ENCODE measurements at places on chromosomes 13 and 19.

DNA sequence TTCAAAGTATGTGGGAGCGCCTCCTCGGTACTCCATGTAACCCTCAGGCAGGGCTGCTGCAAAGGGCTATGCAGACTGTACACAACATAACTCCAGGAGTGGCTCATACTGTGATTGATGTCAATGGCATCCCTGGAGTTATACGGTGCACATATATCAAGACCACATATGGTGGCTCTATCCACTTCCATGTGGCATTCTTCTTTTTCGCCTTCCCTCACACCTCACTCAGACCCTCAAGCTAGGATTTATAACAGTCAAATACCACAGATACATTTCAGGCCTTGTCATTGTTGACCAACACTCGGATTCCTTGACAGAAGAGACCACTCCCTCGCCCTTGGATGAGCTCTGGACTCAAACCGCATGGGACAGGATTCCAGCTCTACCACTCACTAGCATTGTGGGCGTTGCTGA is 11.3 kb upstream of the UBL3 start:
- DNase-seq: no peak

GRCh38 chr19:15381864-15382263 is 2.3 kb upstream of the AKAP8 start:
- DNase-seq: no peak

DNA sequence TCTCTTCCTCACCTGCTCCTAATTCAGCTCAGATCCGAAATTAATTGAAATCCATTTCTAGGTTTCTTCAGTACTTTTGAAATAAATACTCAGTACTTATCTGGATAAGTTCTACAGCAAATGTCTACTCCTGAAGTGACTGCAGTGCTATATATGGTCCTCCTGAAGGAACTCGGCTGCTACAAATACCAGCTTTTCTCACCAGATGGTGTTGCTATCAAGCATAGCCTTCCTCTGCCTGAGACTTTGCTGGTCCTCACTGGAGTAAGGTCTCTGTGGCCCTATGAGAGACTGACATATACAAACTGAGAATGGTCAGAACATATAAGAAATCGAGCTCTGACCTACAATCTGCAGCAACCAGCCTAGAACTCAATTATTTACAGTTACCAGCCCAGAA is 161.6 kb downstream of the NDFIP2 start:
- DNase-seq: no peak

DNA sequence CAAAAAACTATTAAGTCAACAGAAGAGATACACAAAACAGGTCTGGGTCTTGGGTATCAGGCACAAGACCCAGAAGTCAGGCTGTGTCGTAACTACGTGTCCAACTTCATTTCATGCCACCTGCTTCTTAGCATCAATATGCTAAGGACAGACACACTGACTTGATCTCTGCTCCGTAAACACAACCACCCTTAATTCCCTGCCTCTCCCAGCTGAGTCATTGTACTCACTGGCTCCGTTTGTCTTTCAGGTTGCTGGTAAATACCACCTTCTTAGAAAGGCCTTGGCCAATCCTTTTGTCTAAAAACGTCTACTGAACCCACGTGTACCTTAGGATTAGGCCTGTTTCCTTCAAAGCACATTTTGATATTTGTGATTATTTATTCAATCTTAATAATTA is 726.2 kb downstream of the PCDH9 start:
- no peak for DNase-seq

DNA sequence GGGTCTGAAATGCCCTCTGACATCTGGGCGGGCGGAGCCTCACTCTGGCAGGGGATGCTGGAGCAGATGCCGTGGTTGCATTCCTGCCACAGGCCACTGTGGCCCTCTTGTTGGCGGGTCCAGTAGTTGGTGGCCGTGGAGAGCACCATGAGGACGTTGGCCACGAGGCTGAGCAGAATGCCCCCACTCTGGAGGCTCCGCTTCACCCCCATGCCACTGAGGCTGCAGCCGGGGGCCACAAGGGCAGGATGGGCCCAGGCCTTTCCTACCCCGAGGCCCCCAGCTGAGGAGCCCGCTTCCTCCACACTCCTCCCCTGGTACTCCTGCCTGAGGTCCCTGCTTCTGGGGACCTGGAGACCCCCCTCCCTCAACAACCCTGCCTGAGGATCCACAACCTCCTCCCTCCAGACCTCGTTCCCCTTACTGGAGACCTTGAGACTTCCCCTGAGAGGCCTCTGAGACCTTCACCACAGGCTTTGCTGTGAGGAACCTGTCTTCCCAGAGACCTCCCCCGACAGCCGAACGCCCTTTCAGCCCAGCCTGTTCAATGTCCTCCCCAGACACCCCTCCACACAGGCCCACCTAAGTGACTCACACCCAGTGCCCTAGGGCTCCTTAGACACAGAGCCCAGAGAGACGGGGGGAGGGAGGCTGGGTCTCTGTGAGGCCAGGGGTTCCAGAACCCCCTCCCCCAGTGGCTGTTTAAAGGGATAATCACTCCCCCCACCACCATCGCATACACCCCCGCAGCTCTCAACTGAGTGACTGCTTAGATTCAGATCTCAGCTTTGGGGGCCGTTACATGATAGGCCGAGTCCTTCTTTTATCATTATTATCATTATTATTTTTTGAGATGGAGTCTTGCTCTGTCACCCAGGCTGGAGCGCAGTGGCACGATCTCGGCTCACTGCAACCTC is at the start of gene CLDND2:
Gene CLDND2 (minus strand): TSS at position 638 of the 917 bp plus-strand sequence. CDS start 426 bp downstream, at position 212.
- DNase-seq: no peak

- DNase-seq: peak; percentile 52
These were observed 9.3 kb downstream of the EPHX3 start for GRCh38 chr19:15222738-15223648.

DNA sequence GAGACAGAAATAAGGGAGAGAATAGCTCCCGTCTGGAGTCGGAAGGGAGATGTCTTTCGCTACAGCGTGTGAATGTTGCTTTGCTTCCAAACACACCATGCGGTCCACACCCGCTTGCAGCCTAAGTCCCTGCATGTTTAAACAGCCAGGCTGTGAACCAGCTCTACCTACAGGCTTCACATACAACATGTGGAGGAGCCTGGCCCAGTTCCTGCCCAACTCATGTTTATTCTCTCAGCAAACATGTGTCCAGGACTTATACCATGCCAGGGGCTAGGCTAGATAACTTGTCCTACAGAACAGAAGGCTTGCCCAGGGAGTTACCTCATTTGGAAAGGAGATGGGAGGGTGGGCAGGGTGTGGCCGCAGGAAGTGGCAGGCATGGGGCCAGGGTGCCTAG is 181.5 kb downstream of the FOXO1 start:
- no peak for DNase-seq

GRCh38 chr13:110338441-110339101 is 31.5 kb downstream of the COL4A2 start:
- DNase-seq: no peak

DNA sequence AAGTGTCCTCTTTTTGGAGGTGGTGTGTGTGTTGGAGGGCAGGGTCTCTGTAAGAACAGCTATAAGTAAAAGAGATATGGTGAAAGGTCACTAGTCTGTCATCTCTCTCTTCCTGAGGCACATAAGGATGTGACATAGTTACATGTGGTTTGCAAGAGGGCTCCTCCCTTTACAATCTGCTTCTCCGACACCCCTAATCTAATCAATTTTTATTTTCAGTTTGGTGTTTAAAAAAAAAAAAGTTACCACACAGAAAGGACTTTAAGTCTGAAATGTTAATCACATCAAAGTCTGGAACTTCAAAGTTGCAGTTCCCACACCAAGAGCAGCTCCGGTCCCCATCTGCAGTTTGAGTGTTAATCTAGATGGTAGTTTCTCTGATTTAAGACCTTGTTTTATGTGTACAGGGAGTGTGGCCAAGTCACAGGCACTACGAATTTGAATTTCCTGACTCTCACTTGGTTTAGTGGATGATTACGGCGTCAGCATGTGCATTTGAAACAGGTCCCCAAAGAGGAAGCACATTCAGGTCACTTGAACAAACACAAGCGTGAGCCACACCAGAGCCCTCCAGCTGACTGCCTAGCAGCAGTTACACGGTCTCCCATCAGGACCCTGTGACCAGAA is 53.1 kb downstream of the FOXO1 start:
- peak; percentile 20 for DNase-seq

- DNase-seq: no peak
These were observed 29.3 kb downstream of the MZT1 start for GRCh38 chr13:72698164-72698563.

DNA sequence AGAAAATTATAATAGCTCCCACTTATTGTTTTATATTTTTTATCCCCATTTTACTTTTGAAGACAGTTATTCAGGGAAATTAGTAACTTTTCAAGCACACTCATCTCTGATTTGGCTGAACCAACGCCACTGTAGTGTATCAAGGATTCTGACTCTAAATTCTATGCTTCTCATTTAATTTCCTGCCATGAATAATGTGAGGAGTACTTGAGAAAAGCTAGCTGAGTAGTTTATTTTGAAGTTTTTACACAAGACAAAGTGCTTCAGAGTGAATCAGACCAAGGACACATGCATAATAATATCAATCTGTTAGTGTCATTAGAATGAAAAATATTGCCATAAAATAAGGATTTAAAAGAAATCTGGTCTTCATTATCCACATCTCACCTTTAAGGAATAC is 329.9 kb downstream of the SLITRK6 start:
- no peak for DNase-seq

GRCh38 chr19:536031-536880 is 4.7 kb downstream of the CDC34 start:
- no peak for DNase-seq

- DNase-seq: no peak
These were observed 110.9 kb upstream of the CSNK1A1L start for GRCh38 chr13:37216331-37216730.

- DNase-seq: no peak
These were observed 8.9 kb upstream of the GDF15 start for GRCh38 chr19:18377026-18377425.

GRCh38 chr13:100039740-100040139 is 49.2 kb upstream of the PCCA start:
- no peak for DNase-seq

- DNase-seq: no peak
These were observed 27.9 kb upstream of the NANOS3 start for GRCh38 chr19:13848798-13849676.

DNA sequence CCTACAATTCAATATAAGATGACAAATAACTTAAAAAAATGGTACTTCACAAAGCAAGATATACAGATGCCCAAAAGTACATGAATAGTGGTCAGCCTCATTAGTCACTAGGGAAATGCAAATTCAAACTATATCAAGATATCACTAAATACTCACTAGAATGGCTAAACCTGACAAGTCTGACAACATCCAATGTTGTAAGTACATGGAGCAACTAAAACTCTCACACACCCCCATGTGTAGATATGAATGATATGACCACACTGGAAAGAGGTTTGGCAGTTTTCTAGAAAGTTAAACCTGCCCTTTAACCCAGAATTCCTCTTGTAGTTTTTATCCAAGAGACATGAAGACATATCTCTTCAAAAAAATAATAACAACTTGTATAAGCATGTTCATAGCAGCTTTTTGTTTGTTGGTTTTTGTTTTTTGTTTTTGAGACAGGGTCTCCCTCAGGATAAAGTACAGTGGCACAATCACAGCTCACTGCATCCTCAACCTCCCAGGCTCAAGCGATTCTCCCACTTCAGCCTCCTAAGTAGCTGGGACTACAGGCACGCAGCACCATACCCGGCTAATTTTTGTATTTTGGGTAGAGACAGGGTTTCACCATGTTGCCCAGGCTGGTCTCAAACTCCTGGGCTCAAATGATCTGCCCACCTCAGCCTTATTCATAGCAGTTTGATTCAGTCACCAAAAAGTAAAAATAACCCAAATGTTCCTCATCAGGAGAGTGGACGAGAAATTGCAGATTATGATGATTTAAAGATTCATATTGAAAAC is 55.1 kb downstream of the RFX2 start:
- DNase-seq: no peak

GRCh38 chr13:96783511-96783910 is 210.8 kb downstream of the OXGR1 start:
- no peak for DNase-seq

GRCh38 chr13:77139306-77139705 is 112.3 kb upstream of the FBXL3 start:
- DNase-seq: no peak

GRCh38 chr19:32876236-32876918 is 6.8 kb upstream of the SLC7A9 start:
- DNase-seq: no peak

- peak; percentile 48 for DNase-seq
These were observed 20.6 kb downstream of the FFAR2 start for GRCh38 chr19:35468637-35469036.

DNA sequence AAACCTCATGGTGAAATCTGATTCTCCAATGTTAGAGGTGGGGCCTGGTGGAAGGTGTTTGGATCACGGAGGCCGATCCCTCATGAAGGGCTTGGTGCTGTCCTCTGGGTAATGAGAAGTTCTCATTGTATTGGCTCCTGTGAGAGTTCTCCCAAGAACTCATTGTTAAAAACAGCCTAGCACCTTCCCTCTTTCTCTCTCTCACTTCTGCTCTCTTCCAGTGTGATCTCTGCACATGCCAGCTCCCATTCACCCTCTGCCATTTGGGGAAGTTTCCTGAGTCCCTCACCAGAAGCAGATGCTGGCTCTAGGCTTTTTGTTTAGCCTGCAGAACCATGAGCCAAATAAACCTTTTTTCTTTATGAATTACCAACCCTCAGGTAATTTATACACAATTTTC is 3.1 kb upstream of the SUCLA2 start:
- no peak for DNase-seq

DNA sequence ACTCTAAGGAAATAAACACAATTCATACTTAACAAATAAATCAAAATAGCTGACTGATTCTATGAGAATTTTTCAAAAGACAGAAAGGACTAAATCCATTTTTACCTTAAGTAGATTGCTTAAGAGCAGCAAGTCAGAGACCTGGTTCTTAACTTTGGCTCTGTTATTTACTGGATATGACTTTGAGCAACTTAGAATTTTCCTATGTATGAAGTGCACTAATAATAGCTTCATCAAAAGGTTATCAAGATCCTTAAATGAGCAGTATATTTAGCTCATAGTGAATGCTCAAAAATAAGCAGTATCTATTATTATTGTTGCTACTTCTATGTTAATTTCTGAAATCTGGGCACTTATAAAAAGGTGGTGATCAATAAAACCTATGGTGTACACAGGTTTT is 95.3 kb downstream of the POSTN start:
- DNase-seq: no peak

- DNase-seq: no peak
These were observed 30.2 kb upstream of the SACS start for GRCh38 chr13:23463661-23464060.

GRCh38 chr13:69580255-69580654 is 527.4 kb upstream of the ATXN8OS start:
- no peak for DNase-seq

DNA sequence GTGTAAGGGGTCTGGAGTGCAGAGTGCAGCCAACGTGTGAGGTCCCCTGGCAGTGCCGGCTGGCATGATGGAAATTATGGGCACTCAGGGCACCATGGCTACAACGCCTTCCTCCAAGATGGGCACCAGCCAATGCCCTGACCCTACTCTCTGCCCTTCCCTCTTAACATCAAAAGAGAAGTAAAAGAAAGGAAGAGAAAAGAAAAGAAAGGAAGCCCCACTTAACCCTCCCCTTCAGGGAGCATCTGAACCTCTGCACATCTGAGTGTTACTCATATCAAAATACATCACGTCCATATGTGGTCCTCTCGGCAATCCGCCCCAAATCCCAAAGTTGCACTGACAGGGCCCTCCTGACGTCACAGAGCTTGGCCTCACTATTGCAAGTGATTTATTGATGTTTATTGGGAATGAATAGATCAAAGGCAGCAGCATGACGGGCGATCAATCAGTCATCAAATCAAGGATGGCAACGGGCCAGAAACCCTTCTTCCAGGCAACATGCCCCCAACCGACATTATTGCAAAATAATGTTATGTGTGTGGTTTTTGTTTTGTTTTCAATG is 1.3 kb downstream of the TSHZ3 start:
- DNase-seq: no peak

All from activated CD4-positive, alpha-beta T cell treated with anti-CD3 and anti-CD28 coated beads for 1 hour (primary cell).